ENCODE measurements at places on chromosomes 11 and 22. TPM values are rescaled to one million over a fixed set of nuclear protein-coding genes. Genes with fewer than 3 reads are reported as not detected.
A peak's percentile ranks its signal among the peaks of the same experiment; 100 is the strongest.

The SCGB1C1 gene
- not detected for total RNA-seq

The CCDC116 gene
- total RNA-seq = 1.8 TPM

GRCh38 chr11:61575886-61576861 lies 4.7 kb downstream of the SYT7 start:
- DNase-seq = no peak

GRCh38 chr11:35104655-35105054 lies 34.3 kb upstream of the CD44 start:
- no peak for DNase-seq

GRCh38 chr11:122645847-122646246 lies 9.7 kb upstream of the UBASH3B start:
- no peak for DNase-seq

- no peak for DNase-seq
These were observed 8.7 kb upstream of the CABP7 start for GRCh38 chr22:29710922-29711593.

DNA sequence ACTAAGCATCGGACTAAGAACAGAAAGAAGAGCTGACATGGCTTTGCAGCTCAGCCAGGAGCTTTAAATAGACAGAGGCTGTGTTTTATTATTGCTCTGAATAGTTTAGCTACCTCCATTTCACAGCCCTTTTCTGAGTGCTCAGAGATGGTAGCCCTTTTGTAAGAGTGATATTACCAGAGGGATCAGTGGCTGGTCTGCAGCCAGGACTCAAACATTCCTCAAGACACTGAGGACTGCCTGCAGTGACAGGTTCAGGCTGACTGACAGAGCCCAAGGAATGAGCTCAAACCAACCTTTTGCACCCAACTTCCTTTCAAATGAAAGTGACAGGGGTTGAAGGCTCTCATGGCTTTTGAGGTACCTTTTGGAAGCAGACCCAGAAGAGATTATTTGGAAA lies 189.0 kb downstream of the DDX10 start:
- no peak for DNase-seq

GRCh38 chr11:7278314-7278917 lies 26.7 kb downstream of the SYT9 start:
- DNase-seq = no peak

The OR52E8 gene
- total RNA-seq = not detected

GRCh38 chr11:107043242-107044006 lies 25.1 kb upstream of the GUCY1A2 start:
- DNase-seq = no peak

GRCh38 chr11:130583801-130584211 lies 135.4 kb downstream of the ADAMTS15 start:
- DNase-seq = no peak

The UPK2 gene
- not detected for total RNA-seq

The APOA1 gene
- total RNA-seq = not detected

- DNase-seq = no peak
These were observed 45.3 kb upstream of the ACCSL start for GRCh38 chr11:44002191-44003093.

DNA sequence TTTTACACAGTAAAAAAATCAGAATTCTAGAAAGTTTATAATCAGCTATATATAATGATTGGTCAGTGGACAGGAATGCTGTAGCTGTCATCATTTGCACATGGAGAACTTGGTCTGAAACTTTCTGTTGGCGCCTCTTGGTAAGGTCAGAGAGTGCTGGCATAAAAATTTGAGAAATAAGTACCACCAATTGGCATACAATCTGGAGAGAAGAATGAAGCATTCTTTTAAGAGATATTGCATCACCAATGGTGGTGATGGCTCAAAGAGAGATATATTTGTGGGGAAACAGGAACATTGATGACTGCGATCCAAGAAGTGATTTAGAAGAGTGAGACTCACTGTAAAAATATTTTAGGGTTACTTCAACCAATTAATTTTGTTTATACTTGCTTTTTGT lies 19.8 kb upstream of the OOSP1 start:
- no peak for DNase-seq

The UBE4A gene
- total RNA-seq = 33.4 TPM

DNA sequence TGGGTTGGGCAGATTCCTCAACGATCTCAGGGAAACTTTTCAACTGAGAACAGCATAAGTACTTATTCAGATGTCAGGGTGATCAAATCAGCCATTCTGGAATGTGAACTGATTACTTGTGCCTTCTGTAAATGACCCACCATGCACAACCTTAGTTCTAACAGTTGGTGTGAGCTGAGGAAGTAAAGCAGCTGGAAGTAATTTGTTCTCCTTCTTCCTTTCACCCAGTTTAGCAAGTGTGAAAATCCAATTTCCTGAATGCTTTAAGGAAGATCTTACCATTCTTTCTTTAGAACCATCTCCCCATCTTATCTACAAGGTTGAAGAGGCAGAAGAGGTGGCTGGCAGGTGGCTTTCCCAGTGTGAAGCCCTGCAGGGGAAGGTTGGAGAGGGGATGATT lies 781.6 kb downstream of the ETS1 start:
- DNase-seq = no peak

The RTCB gene
- total RNA-seq = 50.0 TPM

DNA sequence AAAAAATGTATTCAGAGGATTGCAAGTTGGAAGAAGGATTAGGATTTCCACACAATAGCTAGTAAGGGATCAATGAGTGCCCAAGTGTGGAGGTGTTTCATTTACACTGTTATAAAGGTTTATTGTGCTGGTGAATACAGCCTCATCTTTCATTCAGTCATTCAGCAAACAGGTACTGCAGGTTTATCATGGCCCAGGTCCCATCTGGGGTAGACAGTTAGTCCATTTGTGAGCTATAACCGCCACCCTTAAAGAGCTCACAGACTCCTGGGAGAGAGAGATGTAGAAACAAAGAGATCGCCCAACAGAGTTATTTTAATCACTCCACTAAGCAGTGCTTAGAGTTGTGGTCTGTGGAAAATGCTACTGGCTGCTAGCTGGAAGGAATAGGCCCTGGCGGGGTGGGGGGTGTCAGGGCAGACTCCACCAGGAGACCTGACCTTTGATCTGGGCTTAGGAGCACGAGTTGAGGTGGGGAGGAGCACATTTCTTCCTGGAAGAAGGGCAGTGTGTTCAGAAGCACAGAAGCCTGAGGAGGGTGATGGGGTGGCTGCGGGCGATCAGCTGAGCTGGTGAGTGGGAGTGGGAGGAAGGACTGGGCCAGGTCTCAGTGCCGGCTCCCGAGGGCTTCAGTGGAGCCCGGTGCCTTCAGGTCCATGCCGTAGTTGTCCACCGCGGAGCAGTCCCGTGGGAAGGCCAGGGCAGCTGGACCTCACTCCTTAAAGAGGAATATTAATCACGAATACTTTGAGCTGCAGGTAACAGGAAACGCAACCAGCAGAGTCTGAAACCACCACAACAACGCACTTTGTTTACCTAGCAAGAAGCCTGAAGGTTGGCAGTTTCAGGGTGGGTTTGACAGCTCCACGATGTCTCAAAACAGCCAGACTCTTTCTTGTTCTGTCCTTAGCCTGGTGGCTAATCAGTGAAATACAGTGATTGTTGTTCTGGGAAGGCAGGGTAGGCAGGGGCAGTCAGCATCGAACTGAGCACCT lies 11.2 kb downstream of the TOM1 start:
- peak; percentile 65 for DNase-seq

DNA sequence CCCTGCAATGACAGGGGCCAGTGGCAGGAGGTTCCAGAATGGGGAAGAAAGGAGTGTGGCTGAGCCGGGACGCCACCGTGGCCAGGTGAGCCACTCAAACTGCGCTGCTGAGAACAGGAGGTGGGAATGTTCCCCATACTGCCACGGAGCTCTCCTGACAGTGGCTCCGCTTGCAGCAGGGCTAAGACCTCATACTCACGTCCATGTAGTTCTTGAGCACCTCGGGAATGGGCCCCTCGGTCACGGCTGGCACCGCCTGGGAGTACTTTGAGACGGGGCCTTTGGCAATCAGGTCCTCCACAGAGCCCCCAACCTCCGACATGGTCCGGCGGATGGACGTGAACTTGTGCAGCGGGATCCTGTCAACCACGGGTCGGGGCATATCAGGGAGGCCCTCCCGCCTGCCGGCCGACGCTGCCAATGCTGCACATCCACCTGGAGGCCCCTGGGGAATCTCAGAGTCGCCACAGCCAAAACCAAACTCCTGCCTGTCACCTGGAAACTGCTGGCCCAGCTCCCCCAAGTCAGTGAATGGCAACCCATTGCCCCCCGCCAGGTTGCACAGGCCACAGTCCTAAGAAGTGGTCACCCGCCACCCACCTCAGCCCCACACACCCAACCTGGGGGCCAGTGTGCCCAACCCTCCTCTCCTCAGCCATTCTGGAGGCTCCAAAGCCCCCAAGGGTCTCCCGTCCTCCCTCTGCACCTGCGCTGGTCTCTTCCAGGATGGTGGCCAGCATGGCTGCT lies 2.4 kb downstream of the CTSD start:
- DNase-seq = no peak

The SAA4 gene
- not detected for total RNA-seq

- no peak for DNase-seq
These were observed 284.6 kb downstream of the GUCY1A2 start for GRCh38 chr11:106733635-106734034.

DNA sequence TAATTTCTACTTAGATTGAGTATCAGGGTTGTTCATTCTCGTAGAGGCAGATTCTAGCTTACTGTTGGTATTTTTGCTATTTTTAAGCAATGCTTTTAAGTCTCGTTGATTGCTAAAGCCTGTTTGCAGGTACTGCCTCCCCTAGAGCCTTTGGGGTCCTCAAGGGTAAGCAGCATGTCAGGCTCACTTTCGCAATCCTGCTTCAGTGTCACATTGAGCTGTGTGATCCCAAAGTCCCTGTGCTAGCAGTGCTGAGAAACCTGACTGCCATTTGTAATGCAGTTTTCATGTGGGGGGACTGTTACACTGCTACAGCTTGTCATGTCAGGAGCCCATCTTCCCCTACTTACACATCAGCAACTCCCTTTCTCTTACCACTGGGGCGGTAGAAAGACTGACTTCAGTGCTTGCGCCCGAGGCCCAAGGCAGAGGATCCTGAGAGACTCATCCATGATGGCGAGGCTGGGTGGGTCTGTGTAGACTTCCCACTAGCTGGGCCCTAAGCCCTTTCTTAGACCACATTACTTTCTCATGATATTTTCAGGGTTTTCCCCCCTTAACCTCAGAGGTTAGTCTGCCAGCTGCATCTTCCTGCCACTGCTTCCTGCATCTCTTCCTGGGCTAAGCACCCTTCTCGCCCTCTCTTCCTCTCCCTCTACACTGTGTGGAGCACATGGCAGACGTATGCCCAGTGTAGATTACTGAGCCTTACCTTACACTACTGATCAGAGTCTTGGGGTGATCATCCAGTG lies 40.8 kb upstream of the ST14 start:
- DNase-seq = no peak

The APLNR gene
- total RNA-seq = 27.7 TPM

The SPINDOC gene
- total RNA-seq = 18.3 TPM

GRCh38 chr22:34798605-34799004 lies 267.4 kb upstream of the ISX start:
- no peak for DNase-seq

DNA sequence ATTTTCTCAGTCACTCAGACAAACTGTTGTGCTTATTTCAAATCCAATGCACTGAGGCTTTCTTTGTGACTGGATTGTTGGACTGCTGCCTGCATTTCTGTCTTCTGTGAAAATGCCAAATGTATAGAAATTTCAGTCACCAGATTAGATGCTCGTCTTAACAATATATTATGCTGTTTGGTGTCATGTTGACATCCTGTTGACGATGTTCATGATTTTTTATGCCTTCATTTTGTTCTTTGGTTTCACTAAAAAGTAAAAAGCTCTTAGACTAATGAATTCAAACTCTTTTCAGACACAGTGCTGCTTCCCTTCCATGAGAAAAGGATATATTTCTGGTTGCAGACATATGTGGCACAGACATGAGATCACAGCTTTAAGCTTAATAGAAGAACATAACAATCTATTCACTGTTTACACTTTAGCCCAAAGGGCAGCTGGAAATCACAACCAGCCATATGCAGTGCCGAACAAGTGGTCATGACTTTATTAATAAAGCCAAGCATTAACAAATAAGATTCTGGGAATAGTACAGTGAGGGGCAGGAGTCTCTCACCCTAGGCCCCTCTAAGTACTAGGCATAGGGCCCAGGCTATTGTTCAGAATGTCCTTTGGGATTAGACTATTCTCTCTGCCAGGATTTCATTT lies 9.4 kb upstream of the SOX6 start:
- DNase-seq = no peak

DNA sequence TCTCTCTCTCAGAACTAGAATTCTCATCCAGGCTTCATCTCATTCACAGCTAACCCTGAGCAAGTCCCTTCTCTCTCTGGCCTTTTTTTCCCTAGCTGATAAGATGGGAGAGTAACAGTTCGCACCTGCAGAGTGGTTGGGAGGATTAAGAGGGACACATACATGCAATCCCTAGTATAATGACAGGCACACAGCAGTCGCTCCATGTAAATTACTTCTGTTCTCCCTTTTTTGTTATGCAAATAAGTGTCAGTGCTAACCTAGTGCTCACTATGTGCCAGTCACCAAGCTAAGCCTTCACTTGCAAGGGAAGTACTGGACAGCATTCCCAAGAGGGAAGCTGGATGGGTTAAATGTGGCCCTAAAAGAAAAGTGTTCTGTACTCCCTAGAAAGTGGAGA lies 63.4 kb downstream of the TENM4 start:
- no peak for DNase-seq

- no peak for DNase-seq
These were observed 20.8 kb upstream of the SMIM38 start for GRCh38 chr11:69134957-69135356.

The MPPED2 gene
- total RNA-seq = 7.5 TPM

DNA sequence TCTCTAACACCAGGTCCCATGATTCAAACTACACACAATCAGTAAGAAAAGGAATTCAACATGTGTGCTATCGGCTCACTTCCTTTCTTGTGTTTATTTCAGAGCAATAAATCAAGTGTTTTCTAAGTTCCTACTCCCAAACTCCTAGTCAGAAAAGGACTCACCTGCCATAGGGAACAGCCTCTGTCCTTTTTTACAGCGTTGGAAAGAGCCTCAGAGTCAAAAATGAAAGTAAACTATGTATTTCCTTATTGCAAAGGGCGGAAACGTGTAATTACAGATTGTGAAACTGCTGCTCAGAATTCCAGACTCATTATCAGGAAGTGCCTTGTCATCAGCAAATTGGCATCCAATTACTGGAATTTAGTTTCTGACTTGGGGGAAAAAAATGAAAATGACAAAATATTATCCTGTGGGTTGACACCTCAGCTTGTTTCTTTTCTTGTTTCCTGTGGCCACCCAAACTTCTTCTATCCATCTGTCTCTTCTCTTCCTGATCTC lies at the start of gene CASP4:
Gene CASP4, minus strand, starts transcription at position 220 of the 501 bp plus-strand sequence. Its CDS starts 49 bp downstream, at position 171.
- no peak for DNase-seq

GRCh38 chr11:71355281-71355680 lies 92.9 kb downstream of the DHCR7 start:
- DNase-seq = no peak

The PGA5 gene
- not detected for total RNA-seq

The ANGPTL5 gene
- total RNA-seq = 1.3 TPM
